ENCODE measurements at places on chromosomes 4 and X.

DNA sequence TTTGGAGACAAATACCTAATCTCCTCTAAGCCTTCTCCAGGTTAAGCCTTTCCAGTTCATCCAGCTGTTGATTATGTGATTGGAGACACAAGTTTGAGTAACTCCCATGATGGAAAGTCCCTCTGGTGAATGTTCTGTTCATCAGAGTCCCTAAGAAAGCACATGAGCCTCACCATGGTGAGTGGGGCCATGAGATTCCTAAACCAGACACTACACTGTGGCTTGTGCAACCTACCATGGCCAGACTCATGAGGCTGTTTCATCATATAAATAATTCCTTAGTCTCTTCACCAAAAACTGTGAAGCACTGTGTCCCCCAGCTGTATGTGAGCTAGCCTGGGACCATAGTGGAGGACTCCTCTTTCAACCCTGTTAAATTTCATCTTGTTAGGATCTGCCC, 14.4 kb downstream of the PKD2 start:
- DNase-seq, result no peak

DNA sequence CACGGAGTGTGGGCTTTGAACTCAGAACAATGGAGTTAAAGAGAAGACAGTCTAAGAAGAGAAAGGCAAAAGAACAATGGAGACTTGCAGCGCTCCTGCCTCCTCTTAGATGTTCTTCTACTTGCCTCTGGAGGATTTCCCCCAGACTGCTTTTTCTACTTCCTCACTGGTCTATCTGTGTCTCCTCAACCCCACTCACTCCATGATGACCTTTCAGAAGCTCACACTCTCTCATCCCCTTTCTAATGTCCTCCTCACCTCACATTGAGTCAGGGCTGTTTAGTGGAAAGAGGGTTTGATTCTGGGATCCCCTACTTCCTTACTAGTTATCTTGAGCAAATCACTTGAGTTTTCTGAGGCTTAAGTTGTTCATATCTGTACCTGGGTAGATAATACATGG, 12.2 kb upstream of the HERC6 start:
- no peak for DNase-seq

GRCh38 chr4:87557348-87557747, 28.2 kb upstream of the SPARCL1 start:
- no peak for DNase-seq

- no peak for DNase-seq
Observed at GRCh38 chr4:88821522-88821921, 123.9 kb upstream of the NAP1L5 start.

- no peak for DNase-seq
Observed at GRCh38 chr4:171118091-171118490, 695.1 kb upstream of the GALNTL6 start.

DNA sequence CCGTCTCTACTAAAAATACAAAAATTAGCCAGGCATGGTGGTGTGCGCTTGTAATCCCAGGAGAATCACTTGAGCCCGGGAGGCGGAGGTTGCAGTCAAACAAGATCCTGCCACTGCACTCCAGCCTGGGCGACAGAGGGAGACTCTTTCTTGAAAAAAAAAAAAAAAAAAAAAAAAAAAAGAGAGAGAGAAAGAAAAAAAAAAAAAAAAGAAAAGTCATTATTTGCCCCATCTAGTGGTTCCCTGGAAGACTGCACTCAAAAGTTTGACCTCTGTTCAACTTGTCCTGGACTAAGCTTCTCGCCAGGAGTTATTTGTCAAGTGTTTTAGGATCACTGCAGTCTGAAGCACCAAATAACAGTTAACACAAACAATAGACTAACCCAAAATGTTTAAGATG, 45.3 kb upstream of the KCTD8 start:
- no peak for DNase-seq

DNA sequence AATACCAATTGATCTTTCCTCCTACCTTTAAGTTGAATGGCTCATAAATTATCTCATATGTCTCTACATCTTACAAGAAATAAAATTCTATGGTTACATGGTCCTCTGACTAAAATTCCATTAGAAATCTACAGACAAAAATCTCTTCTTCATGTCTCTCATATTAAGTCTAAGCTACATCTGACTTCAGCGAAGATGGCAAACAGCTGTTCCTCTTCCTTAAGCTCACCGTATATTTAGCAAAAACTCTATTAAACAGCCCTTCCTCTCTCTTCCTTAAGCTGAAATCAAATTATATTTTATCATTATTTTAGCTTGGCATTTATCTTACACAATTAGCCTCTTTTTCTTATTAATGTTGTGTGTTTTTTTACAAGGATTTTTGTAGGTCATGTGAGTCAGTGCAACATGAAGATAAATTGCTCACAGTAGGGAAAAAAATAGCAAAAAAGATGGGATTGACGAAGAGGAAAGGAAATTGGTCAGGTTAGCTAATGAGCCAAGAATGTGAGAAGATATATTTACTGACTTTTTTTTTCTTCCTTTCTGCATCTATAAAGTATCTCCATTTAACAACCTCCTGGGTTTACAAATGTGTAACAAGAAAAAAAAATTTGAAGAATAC, 2412.8 kb downstream of the ARAP2 start:
- no peak for DNase-seq

GRCh38 chr4:80196259-80196921, 913 bp upstream of the PRDM8 start:
- DNase-seq, result no peak

DNA sequence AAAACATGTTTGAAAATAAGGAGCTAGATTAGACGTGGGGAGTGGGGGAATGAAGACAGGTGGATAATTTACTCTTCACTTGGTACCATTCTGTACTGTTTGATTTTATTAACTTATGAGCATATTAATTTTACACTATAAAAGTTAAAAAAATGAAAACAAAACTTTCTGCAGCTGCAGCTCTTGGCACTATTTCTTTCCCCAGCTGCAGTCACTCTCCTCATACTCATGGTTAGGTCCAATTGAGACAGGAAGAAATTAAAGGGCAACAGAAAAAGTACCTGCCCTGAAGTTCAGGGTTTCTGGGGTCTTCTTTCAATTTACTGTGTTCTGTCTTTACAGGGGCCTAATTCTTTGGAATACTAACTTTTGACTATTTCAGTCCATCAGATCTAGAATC, 15.4 kb downstream of the MAD2L1 start:
- no peak for DNase-seq

DNA sequence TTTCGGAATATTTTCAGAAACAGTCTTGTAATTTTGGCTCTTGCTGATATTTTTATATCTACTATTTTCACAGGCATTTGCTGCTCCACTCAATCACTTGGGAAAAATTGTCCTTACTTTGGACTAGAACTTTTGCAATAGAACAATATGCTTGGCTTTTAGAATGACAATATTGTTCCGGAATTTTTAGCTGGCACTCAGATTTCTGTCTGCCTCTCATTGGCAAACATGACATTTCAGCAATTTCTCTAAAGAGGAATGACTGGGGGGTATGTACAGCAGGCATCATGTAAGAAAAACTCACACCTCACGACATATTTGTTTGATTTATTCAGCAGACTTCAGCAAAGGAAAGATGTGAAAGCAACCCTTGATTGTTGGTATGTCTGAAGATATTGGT, 243.6 kb upstream of the GPRIN3 start:
- DNase-seq, result no peak

- no peak for DNase-seq
Observed at GRCh38 chrX:136780763-136781162, at the start of gene ARHGEF6. TSS of gene ARHGEF6 (minus strand) at chrX:136780932. CDS start at chrX:136780882, 50 bp downstream.

GRCh38 chrX:43860646-43861370, 21.4 kb downstream of the MAOB start:
- no peak for DNase-seq

GRCh38 chrX:78092296-78092695, 11.8 kb upstream of the PGK1 start:
- DNase-seq, result no peak

- DNase-seq, result no peak
Observed at GRCh38 chrX:44674906-44675305, 132.2 kb upstream of the FUNDC1 start.

DNA sequence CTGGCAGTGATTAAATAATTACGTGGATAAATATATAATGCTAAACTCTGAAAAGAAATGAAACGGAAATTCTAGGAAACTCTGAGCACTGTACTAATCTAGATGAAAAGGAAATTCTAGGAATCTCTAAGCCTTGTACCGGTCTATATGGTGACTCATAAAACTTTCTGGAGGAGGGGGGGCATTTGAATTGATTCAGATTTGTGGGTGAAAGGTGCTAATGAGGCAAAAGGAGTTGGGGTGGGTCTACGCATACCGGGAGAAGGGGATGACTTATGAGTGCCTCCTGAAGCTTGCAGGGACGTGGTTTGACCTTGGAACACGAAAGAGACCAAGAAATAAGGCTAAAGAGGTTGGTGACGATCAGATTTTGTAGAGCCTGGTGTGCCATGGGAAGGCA, 151.7 kb upstream of the CASK start:
- DNase-seq, result no peak

- DNase-seq, result no peak
Observed at GRCh38 chrX:444305-444704, 57.6 kb upstream of the PPP2R3B start.

DNA sequence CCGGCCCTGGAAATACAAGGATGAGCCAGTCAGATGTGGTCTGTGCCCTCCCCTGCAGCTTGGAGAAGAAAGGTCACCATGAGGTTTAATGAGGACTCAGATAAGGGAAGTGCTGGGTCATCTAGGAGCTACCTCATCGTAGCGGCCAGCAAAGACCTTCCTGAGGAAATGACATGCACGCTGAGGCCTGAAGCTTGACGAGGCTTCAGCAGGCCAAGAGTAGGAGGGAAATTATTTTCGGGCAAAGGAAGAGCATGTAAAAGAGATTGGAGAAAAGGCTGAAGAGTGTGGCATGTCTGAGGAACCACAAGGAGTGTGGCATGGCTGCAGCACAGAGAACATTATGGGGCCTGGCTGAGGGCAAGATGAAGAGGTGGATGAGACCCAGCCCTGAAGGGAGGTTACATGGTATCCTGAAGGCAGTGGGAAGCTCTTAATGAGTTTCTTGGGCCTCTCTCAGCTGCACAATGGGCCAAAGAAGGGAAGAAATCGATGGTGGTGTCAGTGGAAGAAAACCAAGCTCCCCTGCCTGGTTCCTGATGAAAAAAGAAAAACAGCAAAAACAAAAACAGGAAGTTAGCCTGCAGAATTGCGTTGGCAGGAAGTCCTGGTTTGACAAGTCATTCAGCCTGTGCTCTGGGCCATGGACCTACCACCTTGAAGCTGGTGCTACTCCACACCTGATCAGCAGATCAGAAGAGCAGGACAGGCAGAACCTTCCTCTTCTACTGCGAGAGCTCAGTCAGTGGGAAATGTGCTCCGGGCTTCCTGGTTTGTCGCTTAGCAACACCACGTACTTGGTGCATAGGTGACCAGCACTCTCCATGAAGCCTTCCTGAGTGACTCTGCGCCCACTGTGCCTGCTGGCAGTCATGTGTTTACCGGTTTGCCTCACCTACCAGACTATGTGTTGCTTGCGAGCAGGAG, 134.5 kb upstream of the KLF3 start:
- DNase-seq, result no peak

- no peak for DNase-seq
Observed at GRCh38 chr4:610411-611261, 14.7 kb upstream of the PDE6B start.

DNA sequence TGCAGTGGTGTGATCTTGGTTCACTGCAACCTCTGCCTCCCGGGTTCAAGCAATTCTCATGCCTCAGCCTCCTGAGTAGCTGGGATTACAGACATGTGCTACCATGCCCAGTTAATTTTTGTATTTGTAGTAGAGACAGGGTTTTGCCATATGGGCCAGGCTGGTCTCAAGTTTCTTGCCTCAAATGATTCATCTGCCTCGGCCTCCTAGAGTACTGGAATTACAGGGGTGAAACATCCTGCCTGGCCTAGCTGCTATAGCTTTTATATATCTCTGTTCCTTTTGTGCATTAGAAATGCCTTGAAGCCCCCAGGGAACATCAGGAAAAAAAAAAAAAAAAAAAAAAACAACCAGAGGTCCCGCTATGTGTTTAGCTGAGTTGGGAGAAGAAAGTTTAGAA, 34.8 kb downstream of the UBE2K start:
- DNase-seq, result no peak

DNA sequence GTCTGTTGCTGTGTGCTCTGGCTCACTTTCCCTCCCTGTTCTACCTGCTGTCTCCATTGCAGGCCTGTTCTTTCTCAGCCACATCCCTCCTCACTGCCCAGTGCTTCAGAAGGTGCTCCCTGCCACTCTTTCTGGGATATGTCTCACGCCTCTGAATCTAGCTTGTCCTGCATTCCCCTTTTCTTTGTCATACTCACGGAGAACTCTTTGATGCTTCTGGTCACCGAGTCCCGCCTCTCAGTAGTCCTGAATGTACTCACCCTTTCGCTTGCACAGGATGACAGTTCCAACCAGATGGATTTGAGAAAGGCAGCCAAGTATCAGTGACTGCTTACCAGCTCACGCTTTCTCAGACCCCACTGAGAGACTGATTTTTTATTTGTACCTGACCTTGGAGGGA, 65.2 kb upstream of the TLR2 start:
- no peak for DNase-seq

GRCh38 chr4:40310225-40310624, 24.9 kb upstream of the CHRNA9 start:
- DNase-seq, result no peak

- DNase-seq, result no peak
Observed at GRCh38 chr4:56540826-56541225, 35.2 kb downstream of the ARL9 start.

- no peak for DNase-seq
Observed at GRCh38 chr4:184451726-184452125, 22.6 kb downstream of the IRF2 start.

DNA sequence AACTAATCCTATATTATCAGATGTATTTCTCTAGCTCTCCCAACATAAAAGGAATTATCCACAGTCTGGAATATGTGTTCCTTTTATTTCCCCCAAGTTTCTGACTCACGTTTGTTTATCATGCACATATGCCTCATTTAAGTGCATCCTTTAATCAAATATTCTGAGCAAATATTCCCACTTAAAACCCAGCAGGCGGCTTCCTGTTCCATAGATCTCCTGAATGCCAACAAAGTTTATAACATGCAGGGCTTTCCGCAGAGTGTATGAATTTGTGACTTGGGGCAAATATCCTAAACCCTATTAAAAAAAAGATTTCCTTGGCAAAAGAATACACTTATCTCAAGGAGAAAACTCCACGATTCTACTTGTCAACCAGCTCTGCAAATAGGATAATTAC, 16.9 kb downstream of the GLRA2 start:
- DNase-seq, result no peak

- no peak for DNase-seq
Observed at GRCh38 chrX:66039944-66040343, at the start of gene VSIG4. TSS of gene VSIG4 (minus strand) at chrX:66040080. CDS start at chrX:66039998, 82 bp downstream.

- DNase-seq, result no peak
Observed at GRCh38 chrX:100994352-100995281, 25.1 kb downstream of the ARL13A start.

- no peak for DNase-seq
Observed at GRCh38 chrX:74117962-74118902, 185.7 kb upstream of the ZCCHC13 start.

GRCh38 chrX:77776659-77777058, 9.4 kb downstream of the ATRX start:
- no peak for DNase-seq

DNA sequence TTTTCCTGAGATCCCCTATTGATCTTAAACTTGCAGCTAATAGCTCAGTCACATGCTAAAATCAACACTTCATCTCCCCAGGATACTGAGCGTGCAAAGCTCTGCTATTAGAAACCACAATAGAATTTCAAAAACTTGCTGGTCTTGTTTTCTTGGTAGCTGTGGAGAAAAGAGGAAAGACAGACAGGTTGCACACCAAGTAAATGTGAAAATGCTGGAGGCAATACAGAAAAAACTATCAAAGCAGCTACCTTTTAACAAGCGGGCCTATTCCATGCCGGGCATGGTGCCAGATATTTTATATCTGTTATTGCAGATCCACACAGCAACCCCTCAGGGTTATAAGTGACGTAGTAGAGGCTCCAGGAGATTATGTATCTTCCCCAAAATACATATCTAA, 171.9 kb downstream of the DCTD start:
- no peak for DNase-seq

All from stimulated activated CD8-positive, alpha-beta memory T cell treated with anti-CD3 and anti-CD28 coated beads, Interleukin-7, amount 100 ng/mL, for 1 hour (primary cell).